ENCODE measurements at places on chromosomes 2 and 18.

GRCh38 chr2:40168032-40168431 lies 283.9 kb downstream of the SLC8A1 start:
- no peak for DNase-seq

DNA sequence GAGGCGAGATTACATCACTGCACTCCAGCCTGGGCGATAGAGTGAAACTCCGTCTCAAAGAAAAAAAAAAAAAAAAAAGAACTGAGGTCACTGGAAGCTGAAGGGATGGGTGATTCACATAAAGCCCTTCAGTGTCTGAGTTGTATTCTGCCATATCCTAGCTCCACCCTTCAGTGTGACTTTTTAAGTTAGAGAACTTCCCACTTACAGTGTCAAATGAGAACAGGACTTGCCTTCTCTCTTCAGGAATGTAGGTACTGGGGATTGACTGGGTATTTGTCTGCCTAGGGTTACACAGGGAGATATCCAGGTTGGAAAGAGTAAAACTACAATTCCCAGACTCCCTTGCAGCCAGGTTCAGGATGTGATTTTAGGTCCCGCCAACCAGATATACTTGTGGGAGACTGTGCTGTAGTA lies 37.9 kb downstream of the EHD3 start:
- DNase-seq = no peak

DNA sequence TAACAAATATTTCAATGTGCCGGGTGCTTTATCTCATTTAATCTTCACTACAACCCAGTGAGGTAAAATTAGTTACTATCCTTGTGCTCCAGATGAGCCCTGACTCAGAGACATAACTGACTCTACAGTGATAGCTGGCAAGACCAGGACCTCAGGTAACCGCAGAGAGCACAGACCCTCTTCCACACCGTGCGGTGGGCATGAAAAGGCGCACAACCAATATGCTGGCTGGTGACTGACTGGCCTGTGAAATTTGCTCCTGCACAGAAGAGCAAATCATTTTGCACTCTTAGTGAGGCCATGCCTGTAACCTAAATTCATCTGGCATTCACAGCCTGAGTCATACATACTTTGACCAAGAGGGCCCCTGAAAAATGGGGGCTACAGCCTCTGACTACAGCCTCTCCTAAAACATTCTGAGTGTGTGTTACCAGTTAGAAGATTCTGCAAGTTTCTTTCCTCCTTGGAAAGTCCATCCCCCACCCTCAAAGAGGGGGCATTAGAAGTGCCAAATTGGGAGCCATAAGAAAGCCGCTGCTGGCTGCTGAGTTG lies 22.4 kb upstream of the MSGN1 start:
- no peak for DNase-seq

GRCh38 chr2:20227894-20228505 lies 3.1 kb upstream of the SDC1 start:
- DNase-seq = no peak

- DNase-seq = no peak
These were observed 927.0 kb upstream of the CRIM1 start for GRCh38 chr2:35428548-35428947.

GRCh38 chr2:207624185-207625013 lies 795 bp downstream of the METTL21A start:
- peak; percentile 29 for DNase-seq

- no peak for DNase-seq
These were observed 8.7 kb downstream of the PCBP1 start for GRCh38 chr2:70095720-70096670.

- no peak for DNase-seq
These were observed 274.1 kb downstream of the AFF3 start for GRCh38 chr2:99868260-99868659.

- no peak for DNase-seq
These were observed 41.7 kb downstream of the MYOM1 start for GRCh38 chr18:3177902-3178687.

GRCh38 chr18:23460285-23461273 lies 7.5 kb downstream of the RIOK3 start:
- DNase-seq = no peak

GRCh38 chr18:62857263-62857976 lies 142.1 kb downstream of the PHLPP1 start:
- DNase-seq = no peak

DNA sequence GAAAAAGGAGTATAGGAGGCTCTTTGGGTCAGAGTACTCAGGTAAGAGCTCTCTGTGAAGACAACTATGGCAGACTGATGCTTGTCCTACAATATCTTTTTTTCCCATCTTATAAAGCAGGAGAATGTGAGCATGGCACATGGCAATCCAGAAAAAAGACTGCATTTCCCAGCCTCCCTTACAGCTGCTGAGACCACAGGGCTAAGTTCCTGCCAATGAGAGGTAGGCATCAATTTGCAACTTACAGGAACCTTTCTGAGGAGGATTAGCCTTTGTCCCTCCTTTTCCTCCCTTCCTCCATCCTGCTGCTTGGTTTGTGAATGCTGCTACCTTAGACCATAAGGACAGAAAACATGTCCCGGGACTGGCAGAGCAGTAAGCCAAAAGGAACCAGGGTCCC lies 37.8 kb upstream of the ST8SIA5 start:
- no peak for DNase-seq

DNA sequence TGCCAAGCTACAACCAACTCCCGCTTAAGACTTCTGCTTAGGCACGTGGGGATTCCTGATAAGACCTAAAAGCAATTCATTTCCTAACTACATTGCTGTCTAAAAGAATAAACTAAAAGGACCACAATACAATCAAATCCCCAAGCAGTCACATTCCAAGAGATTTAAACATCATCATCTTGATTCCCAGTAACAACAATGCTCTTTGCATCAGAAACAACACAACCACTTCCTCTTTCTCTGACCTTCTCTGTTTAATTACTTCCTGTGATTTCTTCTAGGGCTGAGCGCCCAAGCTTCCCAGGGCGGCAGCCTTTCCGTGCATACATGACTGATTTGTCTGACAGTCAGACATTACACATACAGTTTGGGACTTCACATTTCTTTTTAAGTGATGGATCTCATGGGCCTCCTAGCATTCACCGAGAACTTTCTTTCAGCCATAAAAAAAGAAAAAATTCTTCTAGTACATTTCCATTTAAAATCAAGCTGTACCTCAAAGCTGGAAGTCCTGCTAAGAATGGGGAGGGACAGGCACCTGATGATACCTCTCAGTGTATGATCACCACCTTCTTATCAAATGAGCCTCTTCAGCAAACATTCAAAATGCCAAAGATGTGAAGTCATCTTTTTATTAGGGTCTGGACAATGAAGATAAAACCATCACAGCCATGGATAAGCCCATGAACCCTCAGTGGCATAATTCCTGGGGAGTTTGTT lies 11.5 kb downstream of the SPRED2 start:
- DNase-seq = no peak

DNA sequence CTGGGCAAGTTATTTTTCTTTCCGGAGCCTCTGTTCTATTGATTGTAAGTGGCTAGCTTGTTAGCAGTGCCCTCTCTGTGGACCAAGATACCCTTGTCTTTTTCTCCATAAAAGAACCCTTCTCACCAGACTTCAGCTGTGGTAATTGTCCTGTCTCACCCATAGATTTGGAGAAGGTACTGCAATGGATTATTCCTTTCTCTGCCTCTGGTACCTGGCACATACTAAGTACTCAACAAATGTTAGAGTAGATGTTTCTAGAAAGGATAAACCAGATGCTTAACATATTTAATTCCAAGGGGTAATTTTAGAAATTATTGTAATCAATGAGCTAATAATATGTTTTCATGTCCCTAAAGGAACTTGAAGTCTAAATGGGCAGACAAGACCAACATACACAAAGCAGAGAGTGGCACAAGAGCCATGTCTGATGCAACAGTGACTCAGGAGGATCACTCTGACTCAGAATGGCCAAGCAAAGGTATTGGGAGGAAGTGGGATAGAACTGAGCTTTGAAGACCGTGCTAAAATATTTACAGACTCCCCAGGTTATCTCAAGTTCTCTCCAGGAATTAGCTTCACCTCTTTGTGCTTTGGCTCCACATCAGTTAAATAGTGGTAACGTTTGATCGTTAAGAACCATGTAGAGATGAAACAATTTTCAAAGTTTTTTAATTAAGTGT lies 129.7 kb upstream of the OSR1 start:
- no peak for DNase-seq

DNA sequence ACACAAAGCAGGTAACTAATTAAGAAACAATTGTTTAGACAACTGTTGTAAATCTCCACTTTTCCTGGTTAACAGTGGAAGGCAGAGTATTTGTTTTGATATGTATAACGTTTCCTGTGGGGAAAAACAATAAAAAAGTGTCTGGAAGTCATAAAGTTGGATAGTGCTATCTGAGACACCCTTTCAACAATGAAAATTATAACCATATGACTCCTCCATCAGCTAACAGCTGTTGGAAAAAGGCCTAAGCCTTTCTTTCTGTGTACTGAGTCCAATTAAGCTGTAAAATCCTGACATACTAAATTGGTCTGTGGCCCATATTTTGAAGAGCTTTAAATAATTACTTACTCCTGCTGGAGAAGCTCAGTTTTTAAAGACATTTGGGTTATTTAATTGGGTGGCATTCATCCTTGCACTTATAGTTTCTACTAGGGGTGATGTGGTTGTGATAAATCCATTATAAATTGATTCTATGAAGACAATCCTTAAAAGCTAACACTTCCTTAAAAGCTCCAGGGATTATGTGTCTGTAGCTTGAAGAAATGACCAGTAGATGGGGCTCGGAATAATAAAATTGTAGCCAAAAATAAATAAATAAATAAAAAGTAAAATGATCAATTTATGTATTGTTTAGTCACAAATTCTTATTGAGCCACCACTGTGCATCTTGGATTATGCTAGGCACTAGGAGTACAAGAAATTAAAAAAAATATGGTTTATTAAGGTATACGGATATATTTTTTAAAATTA lies 698.1 kb upstream of the NXPH2 start:
- no peak for DNase-seq

GRCh38 chr18:74613381-74613780 lies 15.7 kb downstream of the ZNF407 start:
- no peak for DNase-seq

- DNase-seq = no peak
These were observed 53.6 kb upstream of the AFF3 start for GRCh38 chr2:100195942-100196341.

DNA sequence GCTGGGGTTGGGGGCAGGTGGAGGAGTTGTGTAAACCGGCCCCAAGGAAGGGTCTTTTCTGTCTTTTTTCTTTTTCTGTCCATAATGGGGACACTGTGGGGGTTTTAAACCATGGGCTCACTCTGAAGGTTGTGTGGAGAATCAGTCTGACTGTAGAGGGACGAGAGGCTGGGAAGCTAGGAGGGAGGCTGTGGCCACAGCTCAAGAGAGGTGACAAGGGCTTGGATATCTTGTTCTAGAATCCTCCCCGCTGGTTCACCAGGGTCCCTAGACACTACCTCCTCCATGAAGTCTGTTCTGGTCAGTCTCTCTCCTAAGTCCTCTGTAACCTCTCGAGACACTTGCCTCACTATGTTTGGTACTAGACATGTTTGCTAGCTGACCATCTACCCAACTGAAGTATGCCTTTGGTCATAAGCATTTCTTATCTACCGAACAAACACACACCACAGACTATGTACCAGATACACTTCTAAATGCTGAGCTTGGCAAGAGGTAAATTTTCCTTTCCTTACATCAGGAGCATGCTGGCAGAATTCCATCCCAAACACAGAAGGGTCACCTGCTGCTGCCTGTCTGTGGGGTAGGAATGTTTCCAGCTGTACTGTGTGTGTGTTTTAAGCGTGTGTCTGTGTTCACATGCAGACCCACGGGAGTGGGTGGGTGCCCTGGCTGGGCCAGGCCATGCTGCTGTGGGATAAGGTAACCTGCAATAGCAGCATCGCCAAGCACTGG lies 69.6 kb upstream of the MGAT4A start:
- no peak for DNase-seq

All from activated T-cell treated with anti-CD3 and anti-CD28 coated beads for 4 hours (primary cell).